ENCODE measurements at places on chromosomes 16 and 17.

DNA sequence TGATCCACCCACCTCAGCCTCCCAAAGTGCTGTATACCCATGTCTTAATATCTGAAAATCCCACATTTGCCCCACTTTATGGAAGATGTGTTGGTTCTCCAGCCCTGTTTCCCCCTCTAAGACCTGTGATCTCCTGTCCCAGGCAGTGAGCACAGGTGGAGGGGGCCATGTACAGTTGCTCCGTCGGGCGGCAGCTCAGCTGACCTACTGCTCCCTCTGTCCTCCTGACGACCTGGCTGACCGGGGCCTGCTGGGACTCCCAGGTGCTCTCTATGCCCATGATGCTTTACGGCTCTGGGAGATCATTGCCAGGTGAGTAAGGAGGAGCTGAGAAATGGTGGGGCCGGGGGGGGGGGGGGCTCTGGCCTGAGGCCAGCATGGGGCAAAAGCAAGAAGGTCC lies 6.7 kb upstream of the RNASEK start:
- DNase-seq = no peak

- no peak for DNase-seq
These were observed 2.4 kb downstream of the PDP2 start for GRCh38 chr16:66882702-66883101.

DNA sequence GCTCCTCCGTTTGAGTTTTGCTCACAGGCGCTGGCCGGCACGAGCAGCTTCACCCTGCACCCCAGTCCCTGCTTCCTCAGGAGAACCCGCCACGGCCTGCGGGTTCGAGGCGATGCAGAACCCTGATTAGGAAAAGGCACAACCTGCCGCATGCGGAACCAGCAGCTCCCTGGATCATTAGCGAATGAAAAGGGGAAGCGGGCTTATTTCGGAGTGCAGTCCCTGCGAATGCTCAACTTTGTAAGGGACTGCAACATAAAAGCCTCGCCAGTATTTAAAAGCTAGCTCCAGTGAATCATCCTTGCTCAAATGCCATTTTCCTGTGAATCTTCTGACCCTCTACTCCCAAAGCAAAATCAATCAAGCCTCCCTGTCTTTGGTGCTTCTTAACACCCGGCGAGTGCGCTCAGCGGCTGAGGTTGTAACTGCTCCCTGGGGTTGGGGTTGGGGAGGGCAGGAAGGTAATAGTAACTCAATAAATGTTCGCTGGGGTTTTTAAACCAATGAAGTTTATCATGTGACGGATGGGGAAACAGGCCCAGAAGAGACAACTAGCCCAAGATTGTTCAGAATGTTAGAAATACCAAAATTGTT lies 678 bp upstream of the AKAP10 start:
- peak; percentile 70 for DNase-seq

DNA sequence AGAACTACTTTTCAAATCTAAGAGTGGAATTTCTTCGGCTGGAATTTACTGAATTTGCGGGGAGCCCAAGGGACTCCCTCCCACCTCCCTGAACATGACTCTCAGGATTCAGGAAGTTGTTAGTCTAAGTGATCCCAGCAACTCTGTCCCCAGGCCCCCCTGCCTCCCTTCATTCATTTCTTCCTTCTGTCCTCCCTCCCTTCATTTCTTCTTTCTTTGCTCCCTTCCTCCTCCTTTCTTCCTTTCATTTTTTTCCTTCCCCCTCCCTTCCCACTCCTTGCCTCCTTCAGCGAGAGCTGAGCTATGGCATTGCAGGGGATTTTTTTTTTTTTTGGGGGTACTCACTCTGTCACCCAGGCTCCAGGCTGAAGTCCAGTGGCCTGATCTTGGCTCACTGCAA lies 10.9 kb upstream of the JUP start:
- DNase-seq = no peak

DNA sequence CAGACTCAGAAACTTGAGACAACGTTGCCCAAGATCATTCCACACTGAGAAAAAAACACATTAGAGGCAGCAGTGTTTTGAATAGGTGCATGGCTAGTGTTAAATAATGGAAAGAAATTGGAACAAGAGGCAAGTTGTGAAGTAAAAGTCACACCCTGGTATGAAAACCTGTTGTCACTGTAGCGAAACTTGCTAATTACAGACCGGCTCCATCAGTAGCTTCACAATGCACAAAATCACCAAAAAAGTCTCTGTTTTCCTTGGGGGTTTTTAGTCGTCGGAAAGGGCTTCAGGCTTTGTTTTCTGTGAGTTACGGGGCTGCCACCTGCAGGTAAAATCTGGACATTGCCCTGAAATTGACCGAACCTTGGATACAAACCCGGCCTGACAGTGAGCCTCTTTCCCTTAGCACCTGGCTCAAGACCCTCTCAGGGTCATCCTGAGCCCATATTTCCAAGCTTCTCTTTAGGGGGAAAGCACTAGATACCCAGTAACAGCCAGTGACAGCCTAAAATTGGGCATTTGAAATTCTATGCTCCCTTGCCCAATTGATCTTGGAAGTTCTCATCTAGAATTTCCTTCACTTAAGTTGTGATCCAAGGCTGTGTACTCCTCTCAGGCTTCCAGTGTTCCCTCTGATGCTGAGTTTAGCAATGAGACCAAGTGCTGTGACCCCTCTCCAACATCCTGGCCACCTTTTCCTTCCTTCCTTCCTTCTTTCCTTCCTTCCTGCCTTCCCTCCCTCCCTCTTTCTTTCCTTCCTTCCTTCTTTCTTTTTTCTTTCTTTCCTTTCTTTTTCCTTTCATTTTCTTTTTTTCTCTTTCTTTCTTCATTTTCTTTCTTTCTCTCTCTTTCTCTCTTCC lies 7.2 kb upstream of the GRB2 start:
- DNase-seq = peak; percentile 79

DNA sequence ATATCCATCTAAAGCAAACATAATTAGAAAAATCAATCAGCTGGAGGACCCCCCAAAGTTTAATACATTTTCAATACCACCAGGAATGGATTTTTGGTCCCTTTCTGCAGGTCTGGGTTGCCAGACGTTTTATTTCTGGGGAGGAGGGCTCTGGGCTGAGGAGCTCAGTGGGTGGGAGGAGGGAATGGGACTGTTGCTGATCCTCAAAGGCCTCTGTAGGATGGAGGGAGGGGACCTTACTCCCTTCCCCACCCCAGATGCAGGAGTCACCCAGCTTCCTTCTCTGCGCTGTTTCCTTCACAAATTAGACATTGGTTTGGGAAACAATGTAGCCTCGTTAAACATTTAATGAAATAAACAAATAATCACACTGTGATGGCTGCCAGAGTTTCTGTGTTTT lies 6.6 kb downstream of the RND2 start:
- DNase-seq = no peak
